ENCODE measurements at places on chromosomes 3 and 15.

DNA sequence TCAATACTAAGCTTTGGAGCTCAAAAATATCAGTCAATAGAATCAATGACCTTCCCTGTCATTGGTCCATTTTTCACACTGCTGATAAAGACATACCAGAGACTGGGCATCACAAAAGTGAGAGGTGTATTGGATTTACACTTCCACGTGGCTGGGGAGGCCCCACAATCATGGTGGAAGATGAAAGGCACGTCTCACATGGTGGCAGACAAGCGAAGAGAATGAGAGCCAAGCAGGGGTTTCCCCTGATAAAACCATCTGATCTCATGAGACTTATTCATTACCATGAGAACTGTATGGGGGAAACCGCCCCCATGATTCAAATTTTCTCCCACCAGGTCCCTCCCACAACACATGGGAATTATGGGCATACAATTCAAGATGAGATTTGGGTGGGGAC is 81.9 kb downstream of the ANXA2 start:
- DNase-seq = no peak

GRCh38 chr3:76311941-76312340 is 526.6 kb upstream of the ZNF717 start:
- no peak for DNase-seq

- peak; percentile 44 for DNase-seq
Observed at GRCh38 chr15:45458746-45459403, 63.7 kb downstream of the SLC30A4 start.

DNA sequence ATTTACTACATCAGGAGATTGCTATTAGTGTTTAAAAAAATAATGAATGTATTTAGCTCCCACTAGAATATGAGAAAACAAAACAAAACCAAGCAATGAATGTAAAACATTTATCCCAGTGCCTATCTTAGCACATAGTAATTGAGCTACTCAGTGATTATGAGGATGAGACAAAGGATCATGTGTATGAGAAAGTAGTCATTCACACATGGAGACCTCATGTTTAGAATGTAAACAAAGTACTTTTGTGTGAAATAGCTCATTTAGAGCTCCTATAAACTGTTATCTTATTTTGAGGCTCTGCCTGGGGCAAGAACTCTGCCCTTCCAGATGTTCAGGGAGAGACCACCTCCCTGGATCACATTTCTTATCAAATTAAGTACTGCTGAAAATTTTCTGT is 236.8 kb downstream of the LRRN1 start:
- peak; percentile 5 for DNase-seq

DNA sequence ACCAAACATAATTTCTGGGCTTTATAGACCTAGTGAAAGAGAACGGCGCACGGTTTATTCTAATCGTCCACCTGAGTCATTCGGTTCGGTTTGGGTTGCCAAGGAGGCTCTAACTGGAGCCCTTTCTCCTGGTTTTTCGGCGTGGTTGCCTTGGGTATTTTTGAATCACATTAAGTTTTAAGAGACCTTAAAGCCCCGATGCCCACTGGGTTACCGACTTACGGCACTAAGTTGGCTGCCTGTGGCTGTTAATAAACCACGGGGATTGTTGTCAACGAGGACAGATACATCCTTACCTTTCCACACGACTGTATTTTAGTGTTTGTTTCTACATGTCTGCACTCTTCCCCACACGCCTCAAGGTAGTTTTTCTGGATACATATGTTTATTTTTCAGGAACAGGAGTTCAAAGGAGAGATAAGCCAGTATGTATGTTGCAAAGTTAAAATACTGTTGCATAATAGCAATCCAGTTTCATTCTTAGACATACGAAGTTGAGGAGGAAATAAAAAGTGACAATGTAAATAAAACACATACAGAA is 1.2 kb upstream of the ANP32A start:
- DNase-seq = peak; percentile 67

GRCh38 chr3:59994732-59995304 is 945.0 kb upstream of the CFAP20DC start:
- DNase-seq = no peak

DNA sequence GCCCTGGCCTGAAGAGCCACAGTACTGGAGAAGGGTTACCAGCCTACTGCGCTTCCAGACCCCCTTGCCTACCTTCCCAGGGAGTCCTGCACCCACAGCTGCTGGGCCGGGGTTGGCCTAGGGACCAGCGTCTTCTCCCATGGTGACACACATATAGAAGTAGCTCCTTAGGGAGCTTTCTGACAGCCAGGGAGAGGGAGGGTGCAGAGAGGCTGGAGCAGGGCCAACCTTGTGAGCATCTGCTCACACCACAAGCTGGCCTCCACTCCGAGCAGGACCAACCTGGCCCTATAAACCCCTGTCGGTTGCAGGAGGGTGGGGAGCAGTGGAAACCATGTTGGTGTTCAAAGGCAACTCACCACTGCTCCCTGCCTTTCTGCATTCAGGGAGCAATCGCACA is 35.2 kb downstream of the SRPRB start:
- DNase-seq = no peak

DNA sequence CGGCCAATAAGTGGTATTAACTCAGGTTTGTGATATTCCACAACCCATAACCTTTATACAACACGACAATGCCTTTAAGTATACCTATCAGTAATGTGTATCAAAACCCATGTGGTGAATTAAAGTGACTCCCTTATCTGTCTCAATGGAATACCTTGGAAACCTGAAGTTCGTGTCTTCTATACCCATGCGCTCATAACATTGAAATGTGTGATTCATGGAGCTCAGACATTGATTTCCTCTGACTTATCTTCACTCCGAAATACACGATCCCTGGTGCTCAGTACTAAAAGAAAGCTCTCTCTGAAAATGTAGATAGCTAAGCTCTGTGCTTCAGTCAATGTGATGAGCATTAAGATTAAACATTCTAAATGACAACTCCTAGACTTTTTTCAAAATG is 140.3 kb downstream of the TBC1D5 start:
- DNase-seq = no peak
